T-helper 2 cell (primary cell): ENCODE measurements at places on chromosomes 4 and X.

DNA sequence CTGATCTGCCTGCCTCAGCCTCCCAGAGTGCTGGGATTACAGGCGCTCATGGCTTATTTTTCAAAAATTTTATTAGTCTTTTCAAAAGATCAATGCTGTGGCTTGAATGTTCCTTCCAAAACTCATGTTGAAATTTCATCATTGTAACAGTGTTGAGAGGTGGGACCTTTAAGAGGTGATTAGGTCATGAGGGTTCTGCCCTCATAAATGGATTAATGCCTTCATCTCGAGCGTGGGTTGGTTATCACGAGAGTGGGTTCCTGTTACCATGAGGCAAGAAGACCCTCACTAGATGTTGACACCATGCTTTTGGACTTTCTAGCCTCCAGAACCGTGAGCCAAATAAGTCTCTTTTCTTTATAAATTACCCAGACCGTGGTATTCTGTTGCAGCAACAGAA lies 30.3 kb downstream of the EIF2S3 start:
- no peak for DNase-seq

GRCh38 chr4:117137145-117137544 lies 51.8 kb upstream of the TRAM1L1 start:
- no peak for DNase-seq

- DNase-seq: no peak
Measured at GRCh38 chr4:181702864-181703495, 540.2 kb upstream of the TENM3 start.

GRCh38 chr4:17029432-17029831 lies 131.0 kb upstream of the LDB2 start:
- no peak for DNase-seq

DNA sequence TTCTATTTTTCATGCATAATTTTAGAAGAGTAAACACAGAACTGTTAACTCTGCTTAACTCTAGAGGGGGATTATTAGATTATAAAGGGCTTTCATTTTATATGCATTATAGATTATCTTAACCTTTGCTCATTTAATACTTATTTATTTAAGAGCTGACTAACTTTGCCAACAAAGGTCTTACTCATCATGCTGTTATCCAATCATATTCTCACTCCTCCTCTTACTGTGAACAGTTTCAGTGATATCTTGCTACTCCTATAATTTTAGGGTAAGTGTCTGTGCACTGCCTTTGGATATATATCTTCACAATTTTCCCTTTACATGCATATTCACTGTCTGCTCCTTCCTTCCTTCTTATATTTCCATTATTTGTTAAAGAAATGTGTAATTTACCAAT lies 1814.9 kb downstream of the STIM2 start:
- no peak for DNase-seq

- DNase-seq: no peak
Measured at GRCh38 chr4:48665555-48666186, 114.4 kb downstream of the FRYL start.

GRCh38 chr4:99654361-99654761 lies 3.3 kb downstream of the C4orf54 start:
- no peak for DNase-seq

DNA sequence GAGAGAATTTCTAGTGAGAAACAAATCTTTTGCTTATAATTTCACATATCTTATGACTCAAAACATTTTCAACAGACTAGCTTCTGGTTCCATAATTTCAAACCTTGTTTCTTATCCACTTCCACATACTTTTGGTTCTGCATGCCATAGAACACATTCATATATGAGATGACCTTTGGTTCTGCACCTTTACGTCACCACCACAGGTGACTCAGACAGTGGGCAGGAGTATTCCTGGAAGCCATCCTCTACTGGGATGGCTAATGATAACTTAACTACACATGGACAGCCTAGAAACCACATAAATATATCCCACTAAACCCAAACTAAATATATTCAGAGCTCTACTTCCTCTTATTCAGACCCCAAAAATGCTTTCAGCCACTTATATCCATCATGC lies 133.3 kb downstream of the DCK start:
- DNase-seq: no peak
